ENCODE measurements at places on chromosomes 5 and 9.

- DNase-seq, result no peak
Observed at GRCh38 chr5:122429545-122430318, 117.7 kb downstream of the SNCAIP start.

GRCh38 chr9:136055715-136056545, 39.2 kb downstream of the NACC2 start:
- no peak for DNase-seq

DNA sequence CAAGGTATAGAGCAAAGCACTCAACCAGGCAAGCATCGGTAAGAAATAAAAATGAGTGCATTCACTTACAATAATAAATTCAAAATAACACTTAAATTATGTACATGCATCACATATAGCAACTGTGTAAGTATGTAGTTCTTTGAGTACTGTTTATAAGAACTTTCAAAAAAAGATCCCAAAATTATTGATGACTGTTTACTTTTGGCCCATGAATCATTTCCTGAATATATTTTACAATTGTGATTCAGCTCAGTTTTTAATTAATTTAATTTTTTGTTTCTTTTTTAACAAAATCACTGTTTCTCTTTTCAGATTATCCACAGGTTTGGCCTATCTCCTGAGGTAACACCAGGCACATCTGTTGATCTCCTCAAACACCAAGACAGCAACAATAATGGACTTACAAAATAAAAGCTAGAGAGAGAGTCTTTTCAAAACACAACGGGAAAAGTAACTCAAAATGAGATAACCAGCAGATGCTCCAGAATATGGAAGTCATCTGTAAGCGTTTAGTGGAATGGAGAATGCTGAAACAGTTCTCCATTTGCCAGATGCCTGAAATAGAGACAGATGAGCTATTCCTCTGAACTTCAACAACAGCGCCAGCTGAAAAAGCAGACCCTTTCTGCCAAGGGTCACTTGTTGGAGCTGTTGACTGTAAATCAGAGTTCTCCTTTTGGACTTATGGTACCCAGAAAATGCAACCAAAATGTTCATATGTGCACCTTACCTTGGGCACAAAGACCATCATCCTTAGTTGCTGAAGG, 348.6 kb upstream of the RGMB start:
- peak; percentile 79 for DNase-seq

DNA sequence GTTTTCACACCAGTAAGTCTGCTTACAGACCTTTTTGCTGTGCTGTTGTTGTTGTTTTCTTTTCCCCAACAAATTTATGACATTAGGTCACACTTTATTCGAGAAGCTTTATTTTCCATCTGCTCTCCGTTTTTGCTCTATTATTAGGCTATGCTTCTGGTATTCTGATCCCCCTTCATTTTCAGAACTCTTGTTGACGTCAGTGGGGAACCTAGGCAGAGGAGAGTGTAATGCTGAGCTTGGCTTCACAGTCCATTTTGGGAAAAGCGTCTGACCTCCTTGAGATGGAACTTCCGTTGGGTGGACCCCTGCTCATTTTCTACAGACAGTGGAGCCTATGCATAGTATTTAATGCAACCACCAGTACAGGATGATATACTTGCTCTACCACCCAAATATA, 387.9 kb upstream of the MEF2C start:
- DNase-seq, result no peak

DNA sequence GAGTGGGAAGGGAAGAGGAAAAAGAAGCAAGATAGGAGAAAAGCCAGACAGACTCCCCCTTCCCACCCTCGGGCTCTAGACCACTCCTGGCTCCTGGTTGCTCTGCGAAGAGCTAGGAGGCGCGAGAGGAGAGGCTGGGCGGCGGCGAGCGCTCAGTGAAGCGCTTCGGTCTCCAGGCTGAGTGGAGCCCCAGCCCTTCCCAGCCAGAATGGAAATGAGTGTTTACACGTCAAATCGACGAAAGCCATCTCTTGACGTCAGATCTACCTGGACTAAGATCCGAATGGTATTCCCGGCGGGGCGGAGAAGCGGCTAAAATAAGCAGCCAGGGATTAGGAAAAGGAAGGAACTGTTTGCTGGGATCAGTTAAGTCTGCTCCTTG, at the start of gene PCSK1:
Gene PCSK1 (minus strand): TSS at position 183 of the 382 bp plus-strand sequence. CDS start 206 bp downstream, outside the sequence.
- no peak for DNase-seq

GRCh38 chr9:131627648-131628458, 82.5 kb downstream of the PRRT1B start:
- peak; percentile 85 for DNase-seq

DNA sequence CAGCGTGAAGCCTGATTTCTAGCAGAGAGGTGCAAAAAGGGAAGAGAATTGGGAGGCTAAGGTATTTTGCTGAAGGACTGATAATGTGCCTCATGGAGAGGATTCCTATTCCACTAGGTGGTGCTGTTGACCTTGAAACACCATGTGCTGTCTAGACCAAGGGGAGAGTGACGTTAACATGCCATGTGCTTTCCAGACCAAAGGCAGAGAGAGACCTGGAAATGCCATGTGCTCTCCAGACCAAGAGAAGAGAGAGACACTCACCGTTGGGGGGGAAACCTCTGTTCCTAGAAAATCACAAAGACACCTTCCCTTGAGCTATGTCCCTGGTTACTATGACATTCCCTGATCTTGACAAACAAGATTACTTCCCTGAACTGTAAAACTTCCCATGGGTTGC, 286.0 kb upstream of the TUSC1 start:
- DNase-seq, result peak; percentile 78

DNA sequence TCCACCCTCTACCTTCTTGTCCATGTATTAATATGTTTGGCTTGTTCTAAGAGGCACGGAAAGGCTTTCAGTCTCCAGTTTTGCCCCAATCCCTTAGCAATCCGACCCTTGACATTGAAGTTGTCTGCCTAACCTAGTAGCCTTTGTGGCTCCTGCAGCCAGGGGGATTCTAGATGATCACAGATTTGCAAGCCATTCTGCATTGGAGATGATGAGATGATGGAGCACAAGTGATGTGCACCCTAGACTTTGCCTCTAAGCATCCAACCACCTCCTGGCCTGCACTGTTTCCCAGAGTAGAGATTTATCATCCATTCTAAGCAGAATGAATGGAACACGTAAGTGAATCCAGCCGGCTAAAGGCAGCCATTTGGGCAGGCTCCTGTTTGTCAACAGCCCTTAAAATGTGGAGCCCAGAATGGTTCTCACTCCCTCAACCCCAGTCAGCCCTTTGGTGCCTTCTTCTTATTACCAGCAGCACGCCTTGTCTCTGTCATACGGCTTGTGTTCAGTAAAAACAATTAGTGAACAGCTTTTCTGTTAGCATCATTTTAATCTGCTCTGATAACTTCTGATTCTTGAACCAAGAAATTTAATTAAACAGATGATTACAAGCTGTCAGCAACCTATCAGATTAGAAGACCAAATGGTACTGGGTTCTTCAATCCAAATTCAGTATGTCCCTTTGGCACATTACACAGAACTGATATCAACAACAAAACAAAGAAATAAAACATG, 5.7 kb upstream of the TRAF1 start:
- DNase-seq, result no peak

- DNase-seq, result no peak
Observed at GRCh38 chr5:157059093-157059539, at the start of gene HAVCR1. HAVCR1 (minus strand) TSS chr5:157059116; CDS start chr5:157057943, 1,173 bp downstream.

- peak; percentile 72 for DNase-seq
Observed at GRCh38 chr5:44365345-44365744, 23.9 kb downstream of the FGF10 start.

DNA sequence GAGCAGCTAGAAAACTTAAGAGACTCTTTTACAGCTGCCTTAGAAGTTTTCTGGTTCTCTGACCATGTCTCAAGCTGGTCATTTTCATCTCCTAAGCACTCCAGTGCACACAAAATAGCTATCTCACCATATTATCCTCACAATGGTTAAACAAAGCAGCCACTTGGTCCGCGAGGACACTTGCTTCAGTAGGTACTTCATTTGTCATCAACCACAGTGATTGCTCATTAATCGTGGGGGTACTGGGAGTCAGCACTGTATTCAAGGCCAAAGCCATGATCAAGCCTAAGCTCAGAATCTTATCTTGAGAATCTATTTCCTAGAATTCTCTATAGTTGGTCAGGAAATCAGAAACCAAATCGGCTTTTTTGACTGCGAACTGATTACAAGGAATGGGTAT, 2.9 kb downstream of the ARL14EPL start:
- no peak for DNase-seq

DNA sequence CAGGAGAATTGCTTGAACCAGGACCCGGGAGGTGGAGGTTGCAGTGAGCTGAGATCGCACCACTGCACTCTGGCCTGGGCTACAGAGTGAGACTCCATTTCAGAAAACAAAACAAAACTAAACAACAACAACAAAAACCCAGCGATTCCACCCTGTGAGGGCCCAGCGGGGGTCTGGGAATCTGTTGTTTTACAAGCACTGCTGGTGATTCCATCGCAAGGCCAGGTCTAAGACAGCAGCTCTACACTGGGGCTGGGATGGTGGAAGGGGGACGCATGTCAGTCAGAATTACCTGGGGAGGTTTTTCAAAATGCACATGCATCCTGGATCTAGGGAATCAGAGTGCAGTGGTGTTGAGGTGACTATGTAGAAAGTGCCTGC, 90.9 kb downstream of the ANKRD55 start:
- DNase-seq, result no peak

- peak; percentile 80 for DNase-seq
Observed at GRCh38 chr9:105067895-105068580, 140.1 kb upstream of the ABCA1 start.

DNA sequence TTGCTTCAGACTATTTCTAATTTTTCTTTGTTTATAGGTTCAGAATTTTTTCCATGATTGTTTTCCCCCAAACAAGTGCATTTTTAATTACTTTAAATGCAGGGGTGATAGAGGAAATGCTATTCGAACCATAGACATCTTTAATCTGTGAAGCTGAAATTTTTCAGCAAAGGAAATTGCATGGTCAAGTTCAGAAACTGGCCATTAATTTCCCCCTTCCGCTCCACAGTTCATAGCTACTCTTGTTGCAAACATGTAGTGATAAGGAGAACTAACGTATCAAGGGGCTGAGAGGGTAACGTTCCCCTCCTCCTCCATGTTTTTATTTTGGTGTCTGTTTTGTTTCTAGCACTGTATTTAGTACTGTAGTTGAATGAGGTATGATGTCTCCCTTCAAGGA, 3.4 kb upstream of the ROPN1L start:
- no peak for DNase-seq

- DNase-seq, result no peak
Observed at GRCh38 chr5:150674341-150674821, 13.3 kb downstream of the MYOZ3 start.

DNA sequence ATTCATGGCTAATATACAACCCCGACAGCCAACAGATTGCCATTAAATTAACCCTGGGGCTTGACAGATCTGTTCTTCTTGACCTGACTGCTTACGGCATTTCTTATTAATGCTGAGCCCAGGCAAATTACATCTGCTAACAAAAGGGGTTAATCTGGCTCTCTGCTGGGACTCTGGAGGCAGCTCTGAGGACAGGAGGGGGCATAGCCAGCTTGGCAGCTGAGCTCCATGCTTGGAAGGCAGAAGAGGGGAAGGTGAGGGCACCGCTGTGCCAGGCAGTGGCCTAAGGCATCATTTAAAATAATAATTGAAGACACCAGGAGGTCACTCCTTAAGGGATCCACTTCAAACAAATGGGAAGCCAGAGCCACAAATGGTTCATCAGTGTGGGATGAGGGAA, 126.0 kb upstream of the GPR151 start:
- DNase-seq, result no peak

DNA sequence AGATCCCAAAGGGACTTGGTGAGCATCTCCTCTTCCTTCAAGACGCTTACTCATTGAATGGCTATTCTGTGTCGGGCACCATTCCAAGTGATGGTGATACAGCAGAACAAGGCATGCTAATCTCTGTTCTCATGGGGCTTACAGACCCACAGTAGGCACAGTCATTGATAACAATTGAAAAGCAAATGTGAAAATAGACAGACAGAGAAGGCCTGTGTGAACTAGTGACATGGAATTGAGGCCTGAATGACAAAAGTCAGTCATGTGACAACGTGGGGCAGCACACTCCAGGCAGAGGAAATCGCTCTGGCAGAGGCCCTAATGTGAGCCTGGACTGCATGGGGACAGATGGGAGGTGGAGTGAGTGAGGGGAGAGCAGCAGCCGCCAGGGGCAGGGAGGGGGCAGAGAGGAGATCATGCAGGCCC, 70.7 kb upstream of the CPLX2 start:
- DNase-seq, result peak; percentile 65

GRCh38 chr9:123542435-123543225, 186.6 kb downstream of the CRB2 start:
- no peak for DNase-seq

- DNase-seq, result no peak
Observed at GRCh38 chr5:148090773-148091250, 27.0 kb downstream of the SPINK5 start.

DNA sequence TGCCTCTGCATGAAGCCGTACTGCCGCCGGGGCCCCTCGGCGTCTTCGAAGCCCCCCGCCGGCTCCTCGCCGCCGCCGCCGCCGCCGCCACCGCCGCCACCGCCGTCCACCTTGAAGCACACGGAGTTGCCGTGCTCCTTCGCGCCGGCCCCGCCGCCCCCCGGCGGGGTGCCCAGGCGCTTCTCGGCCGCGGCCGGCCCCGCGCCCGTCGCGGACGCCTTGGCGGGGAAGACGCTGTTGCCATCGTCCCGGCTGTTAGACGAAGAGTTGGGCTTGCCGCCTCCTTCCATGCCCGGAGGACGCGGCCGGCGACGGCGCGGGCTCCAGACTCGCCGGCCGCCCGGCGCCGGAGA, 400 bp downstream of the HCN1 start:
- DNase-seq, result no peak

DNA sequence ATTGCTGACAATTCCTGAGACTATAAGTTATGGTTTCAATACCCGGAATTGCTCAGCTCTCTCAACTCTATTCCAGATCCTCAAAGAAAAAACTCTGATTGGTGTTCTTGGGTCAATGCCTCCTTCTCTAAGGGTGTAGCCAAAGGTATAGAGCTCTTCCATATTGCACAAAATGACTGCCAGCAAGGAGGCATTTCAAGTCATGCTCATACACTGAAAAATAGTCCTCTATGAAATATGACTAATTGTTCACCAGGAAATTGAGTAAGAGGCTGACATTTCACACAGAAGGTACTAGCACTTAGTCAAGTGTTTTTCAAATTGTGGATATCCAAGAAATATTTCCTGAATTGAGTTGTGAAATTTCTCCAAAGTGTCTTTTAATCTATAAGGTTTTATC, 111.1 kb upstream of the KLF9 start:
- peak; percentile 17 for DNase-seq

- peak; percentile 96 for DNase-seq
Observed at GRCh38 chr9:115022760-115023434, 92.5 kb upstream of the TNFSF8 start.

DNA sequence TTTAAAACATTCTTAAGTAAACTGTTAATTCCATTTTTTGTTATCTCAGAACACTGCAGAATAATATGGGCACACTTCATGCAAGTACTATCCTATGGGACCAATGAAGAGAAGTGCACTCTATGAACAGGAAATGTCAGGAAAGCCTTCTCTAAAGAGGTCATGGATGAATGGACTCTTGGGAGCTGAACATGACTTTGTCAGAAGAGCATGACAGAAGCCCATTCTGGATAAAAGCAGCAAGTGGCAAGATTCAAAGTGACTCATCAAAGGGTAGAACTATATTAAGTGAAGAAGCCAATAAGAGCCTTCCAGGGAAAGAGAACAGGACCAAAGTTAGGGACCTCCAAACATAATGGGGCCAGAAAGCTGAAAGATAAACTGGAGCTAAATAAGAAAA, 94.0 kb downstream of the RAPGEF6 start:
- DNase-seq, result no peak

- DNase-seq, result peak; percentile 87
Observed at GRCh38 chr5:123705741-123706140, 193.8 kb downstream of the CSNK1G3 start.

Measured in fibroblast of skin of abdomen (primary cell).